SK-N-SH (cell line): ENCODE measurements at places on chromosomes 3 and 15.
A peak's percentile ranks its signal among the peaks of the same experiment; 100 is the strongest.

GRCh38 chr3:51721062-51721745 is 14.3 kb downstream of the GRM2 start:
- no peak for DNase-seq

GRCh38 chr15:65870889-65871533 is 1.7 kb downstream of the RAB11A start:
- DNase-seq: peak; percentile 38

GRCh38 chr3:103389356-103389755 is 954.5 kb downstream of the ZPLD1 start:
- no peak for DNase-seq

- no peak for DNase-seq
These were observed 18.5 kb downstream of the TNK2 start for GRCh38 chr3:195889870-195890295.

GRCh38 chr3:185764163-185764979 is 60.5 kb downstream of the IGF2BP2 start:
- DNase-seq: no peak

DNA sequence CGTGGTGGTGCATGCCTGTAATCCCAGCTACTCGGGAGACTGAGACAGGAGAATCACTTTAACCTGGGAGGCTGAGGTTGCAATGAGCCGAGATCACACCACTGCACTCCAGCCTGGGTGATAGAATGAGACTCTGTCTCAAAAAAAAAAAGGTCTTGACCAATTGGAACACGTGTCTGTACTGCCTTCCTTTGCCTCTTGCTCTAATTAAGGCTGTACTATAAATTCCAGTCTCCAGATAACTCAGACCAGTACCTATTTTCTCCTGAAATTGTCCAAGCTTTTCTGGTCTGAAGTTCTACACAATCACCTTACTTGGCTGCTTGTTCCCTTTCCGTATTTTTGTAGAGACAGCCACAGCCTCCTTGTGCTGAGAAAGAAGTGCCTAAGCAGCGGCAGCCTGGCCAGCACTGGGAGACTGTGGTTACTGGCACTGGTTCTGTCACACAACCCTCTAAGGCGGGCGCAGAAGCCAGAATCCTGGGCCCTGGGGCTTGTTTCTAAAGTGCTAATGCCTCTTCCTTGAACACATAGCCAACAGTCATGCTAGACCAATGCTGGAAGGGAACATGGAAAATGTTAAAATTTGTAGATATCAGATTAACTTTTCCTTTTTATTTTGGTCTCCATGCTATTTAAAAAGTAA is 6.2 kb upstream of the CEP70 start:
- no peak for DNase-seq

GRCh38 chr15:70096215-70097062 is 1.3 kb downstream of the TLE3 start:
- peak; percentile 67 for DNase-seq

- DNase-seq: no peak
These were observed 25.0 kb downstream of the TGFBR2 start for GRCh38 chr3:30631243-30631904.

DNA sequence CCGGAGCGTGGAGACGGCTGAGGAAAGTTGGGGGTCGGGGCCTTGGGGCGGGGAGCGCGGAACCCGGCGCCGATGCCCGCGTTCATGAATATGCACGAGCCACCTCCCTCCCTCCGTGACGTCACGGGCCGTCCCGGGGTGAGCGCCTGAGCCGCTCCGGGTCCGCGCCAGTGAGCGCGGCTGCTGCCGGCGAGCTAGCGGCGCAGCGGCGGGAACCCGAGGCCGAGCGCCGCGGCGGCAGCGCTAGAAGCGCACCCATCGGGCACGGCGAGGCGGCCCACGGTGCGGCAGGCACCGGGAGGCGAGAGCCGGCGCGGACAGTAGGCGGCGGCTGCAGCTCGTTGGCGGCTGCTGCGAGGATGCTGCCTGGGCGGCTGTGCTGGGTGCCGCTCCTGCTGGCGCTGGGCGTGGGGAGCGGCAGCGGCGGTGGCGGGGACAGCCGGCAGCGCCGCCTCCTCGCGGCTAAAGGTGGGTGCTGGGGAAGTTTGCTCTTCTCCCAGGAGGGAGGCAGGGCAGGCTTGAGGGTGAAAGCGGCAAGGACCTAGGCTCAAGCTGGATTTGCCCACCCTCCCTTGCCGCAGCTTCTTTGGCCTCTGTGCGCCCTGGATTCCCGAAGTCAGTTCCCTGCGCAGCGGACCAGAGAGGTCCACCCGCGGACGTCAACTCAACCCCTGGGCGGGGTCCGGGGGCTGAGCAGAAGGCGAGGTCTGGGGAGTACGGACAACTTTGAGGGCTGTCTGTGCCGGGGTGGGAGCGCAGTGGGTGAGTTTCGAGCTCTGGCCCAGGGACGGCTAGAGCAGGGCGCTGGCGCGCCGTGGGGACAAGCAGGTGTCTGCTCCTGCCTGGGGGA is at the start of gene CLSTN2:
TSS of gene CLSTN2 (plus strand) at position 170 of the 850 bp plus-strand sequence.
- DNase-seq: peak; percentile 92

DNA sequence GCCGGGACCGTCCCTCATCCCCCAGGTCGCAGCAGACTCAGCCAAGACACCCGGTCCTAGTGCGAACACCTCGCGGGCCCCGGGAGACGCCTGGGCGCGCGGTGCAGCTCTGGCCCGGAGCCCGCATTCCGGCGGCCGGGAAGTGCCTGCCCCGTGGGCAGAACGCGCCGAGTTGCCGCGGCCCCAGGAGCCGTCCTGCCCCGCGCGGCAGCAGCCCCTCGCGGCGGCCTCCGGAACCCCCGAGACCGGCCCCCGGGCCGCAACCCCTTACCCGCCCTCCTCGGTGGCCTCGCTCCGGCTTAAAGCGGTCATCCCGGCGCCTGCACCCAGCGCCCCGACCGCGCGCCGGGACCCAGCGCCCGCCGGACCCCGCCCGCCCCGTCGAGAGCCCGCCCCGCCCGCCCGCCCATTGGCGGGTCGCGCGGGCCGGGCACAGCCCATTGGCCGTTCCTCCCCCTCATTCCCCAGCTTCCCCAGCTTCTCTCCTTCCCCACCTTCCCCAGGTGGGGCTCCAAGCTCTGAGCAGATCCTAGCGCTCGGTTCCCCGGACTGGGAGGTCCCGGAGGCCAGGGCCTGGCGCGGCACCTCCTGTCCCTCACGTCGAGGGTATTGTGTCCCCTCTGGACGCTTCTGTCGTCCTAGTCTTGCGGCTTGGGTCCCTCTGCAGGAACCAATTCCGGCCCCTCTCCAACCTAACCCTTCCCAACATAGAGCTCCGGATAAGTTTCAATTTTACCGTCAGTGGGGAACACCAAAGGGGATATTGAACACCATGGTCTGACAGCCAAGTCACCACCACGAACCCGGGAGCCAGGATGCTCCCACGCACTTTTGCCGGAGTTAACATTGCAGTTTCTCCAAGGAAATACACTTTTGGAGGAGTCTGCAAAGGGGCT is at the start of gene GRAMD2A:
TSS of gene GRAMD2A (minus strand) at position 328 of the 896 bp plus-strand sequence.
- DNase-seq: peak; percentile 91

DNA sequence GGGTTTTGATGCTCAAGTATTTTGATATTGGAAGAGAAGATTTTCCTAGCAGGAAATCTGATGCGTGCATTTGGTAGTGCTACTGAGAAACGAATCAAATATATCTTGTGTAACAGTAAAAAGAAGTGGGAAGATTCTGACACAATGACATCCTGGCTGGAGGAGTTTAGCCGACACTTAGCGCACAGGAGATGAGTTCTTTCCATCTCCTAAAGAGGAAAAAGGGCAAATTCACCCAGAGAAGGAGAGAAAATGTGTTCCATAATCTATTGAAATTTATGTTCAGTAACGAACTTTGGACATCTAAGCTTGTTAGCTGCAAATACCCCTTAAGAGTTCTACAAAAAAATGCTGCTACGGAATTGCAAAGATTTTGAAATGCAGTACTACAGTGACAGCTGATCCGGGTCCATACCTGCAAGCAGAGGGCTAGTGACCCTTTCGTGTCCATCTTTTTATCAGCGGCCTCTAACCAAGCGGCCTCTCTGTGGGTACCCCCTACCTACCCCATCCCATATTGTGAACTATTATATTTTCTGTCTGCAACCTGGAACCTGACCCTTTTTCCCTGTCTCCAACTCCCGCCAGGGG is 971 bp downstream of the CPOX start:
- peak; percentile 22 for DNase-seq

DNA sequence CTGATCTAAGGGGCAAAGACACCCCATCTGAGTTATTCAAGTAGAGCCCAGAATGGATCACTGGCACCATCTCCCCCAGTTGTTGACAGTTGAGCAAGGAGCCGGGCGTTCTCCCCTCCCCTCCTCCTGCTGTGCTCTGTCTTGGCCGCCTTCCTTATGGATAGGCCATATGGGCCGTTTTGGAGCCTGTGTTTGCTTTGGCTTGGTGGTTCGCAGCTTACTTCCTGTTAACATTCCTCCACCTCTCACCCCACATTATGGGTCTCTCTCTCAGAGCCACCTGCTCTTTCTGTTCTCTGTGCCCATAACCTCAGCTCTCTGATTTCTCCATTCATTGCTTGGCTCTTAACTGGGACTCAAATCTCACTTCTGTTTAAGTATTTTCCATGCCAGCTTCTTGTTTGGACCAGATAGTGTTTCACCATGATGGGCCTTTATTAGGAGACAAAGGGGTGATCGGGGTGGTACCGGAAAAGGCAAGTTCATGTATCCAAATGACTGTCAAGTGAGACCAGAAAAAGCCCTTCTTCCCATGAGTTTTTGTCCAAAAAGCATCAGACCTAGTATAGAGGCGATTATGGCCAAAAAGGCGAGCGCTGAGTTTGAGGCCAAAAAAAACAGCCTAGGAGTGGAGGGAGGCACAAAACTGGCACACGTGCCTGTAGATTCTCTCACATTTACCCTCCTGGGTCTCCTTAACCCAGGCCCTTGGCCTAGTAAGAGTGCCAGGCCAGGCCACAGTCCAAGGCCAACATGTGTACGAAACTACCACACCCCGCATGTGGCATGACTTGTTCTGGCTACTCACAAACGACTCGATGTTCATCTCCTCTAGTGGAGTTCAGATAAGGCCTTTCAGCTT is 62.6 kb downstream of the DUT start:
- no peak for DNase-seq

GRCh38 chr3:66475386-66476020 is 25.3 kb downstream of the LRIG1 start:
- DNase-seq: no peak

DNA sequence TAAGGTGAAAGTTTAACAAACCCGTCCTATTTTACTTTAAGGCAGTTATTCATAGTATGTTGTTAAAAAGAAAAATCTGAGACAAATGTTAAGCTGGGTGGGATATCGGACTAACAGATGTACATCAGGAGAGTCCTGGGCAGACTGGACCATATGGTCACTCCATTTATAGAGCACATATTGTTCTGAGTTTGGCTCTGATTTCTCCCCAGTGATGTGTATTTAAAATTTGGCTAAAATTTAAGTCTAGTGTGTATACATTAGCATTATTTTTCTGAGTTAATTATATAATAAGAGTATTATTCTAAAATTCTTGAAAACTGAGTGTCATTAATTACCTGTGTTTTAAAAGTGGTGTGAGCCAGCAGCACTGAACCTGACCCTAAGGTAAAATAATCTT is 6.1 kb downstream of the GMPS start:
- no peak for DNase-seq

- DNase-seq: no peak
These were observed 144.0 kb upstream of the MEF2A start for GRCh38 chr15:99421758-99422157.

- DNase-seq: no peak
These were observed 26.5 kb upstream of the RYK start for GRCh38 chr3:134277066-134277660.

GRCh38 chr15:52361975-52362494 is 66.4 kb upstream of the MYO5C start:
- no peak for DNase-seq

DNA sequence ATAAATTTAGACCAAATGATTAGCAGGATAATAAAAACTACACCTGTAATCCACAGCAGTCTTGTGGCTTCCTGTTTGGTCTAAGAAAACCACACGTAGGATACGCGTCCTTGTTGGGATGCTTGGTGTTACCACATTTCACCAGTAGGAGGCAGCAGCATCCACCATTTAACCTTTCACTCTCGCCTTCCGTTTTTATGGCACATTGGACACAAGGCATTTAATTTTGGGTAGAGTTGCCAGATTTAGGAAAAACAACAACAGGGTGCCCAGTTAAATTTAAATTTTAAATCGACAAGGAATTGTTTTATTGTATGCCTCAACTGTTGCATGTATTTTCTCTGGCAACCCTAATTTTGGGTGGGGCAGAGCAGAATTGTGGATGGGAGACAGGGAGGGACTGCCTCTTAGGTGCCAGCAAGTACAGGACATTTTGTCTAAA is 6.3 kb downstream of the LRRC31 start:
- DNase-seq: peak; percentile 64

DNA sequence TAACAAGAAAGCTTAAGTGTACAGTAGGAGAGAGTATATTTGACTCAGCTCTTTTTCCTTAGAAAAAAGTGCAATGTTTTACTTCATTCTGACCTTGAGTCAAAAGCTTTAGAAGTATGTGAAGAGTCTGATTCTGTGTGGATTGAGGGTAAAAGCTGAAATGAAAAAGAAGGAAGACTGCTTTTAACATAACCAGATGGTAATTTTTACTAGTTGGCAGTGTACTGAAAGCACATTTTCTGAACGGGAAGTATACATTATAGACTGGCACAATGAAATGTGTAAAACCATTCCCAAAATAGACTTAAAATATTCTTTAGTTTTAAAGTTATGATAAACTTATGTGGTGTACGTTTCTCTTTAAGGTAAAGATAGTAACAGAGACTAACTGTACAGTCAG is 197.8 kb upstream of the ZNF717 start:
- DNase-seq: no peak

DNA sequence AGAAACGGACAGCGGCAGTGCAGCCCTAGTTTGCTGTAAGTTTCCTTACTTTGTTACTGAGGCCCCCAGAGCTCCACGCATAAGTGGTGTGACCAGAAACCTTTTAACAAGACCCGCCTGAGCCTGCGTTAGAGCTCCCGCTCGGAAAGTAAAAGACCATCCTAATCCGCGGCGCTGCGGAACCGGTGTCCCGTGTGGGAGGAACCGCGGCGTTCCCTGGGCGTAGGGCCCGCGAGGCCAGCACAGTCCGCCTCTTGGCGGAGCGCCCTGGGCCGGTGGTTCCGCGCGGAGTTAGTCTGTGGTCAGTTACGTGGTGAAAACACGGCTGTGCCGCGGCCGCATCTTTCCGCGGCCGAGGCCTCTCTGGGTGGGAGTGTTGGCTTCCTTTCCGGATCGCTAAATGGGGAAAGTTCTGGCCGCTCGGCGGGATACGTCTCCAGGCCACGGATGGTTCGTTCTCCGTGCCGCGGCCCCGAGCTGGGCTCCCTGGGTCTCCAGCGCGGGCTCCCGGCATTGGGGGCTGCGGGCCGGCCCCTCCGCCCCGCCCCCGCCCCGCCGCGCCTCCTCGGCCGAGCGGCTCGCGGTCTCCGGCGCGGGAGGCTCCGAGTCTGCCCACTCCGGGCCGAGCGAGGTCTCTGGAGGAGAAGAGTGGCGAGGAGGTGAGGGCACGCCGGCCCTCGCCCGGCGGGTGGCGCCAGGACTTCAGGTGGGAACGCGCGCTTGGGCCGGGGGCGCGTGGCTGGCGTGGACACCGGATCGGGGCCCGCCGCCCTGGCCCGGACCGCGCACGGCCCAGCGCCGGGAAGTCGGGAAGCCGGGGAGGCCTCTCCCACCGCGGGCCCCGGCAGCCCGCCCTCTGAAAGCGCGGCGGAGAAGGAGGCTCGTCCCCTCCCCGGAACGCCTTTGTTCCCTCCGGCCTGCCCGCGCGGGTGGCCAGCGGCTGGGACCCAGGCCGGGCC is 754 bp downstream of the B3GNT5 start:
- DNase-seq: peak; percentile 84

GRCh38 chr3:122168044-122168443 is 15.4 kb upstream of the CASR start:
- DNase-seq: no peak
